ENCODE measurements at places on chromosomes 12 and 14.

DNA sequence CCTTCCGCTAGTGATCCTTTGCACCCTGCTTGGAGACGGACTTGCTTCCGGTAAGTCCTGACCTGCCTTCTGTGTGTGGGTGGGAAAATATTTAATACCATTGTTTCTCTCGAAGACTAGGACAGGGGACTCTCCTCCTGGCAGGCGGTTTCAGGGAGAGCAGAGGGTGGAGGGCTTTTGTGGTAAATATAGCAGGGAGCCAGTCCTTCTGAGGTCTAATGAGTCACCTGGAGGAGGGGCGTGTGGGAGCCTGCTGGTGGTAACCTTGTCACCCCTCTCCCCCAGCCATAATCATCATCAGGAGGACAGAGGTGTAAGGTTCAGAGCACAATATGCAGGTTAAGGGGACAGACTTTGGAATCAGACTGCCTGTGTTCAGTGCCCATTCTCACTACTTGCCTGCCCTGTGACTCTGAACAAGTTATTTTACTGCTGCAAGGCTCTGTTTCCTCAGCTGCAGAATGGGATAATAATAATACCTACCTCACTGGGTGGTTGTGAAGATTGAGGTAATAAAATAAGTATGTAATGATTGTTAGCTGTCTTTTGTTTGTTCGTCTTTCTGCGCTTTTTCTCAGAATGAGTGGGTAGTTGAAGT is 47.4 kb downstream of the SUSD6 start:
- DNase-seq: no peak

GRCh38 chr12:6193853-6194815 is 6.1 kb upstream of the CD9 start:
- DNase-seq: no peak

GRCh38 chr14:100824901-100825712 is 811 bp upstream of the MEG3 start:
- DNase-seq: no peak

- no peak for DNase-seq
These were observed 20.2 kb downstream of the CCDC38 start for GRCh38 chr12:95922231-95922630.

DNA sequence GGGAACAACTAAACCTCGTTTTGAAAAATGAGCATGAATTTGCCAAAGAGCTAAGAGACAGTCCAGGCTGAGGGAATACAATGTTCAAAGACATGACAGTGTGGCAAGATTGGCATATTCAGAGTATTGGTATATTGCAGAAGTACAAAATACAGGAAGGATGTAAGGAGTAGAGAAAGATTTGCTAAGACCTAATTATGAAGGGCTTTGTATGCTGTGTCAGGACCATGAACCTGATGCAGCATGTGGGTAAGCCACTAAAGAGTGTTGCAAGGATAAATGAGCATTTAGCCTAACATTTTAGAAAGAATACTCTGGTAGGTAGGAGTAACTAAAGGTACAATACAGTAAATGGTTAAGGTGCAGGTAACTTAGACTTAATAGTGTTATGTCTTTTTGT is 65.1 kb downstream of the KTN1 start:
- no peak for DNase-seq

DNA sequence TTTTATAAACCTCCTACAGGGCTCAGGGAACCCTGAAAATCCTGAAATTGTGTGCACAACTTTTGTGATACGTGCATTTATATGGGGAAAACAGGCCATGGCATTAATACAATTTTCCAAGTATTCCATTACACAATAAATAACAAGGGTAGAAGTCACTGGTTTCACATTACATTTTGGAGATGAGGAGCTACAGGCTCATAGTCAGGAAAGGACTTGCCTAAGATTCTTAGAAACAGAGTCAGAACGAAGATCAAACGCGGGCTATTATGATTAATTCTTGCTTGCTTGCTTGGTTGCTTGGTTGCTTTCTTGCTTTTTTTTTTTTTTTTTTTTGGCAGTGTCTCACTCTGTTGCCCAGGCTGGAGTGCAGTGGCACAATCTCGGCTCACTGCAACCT is 16.7 kb downstream of the NOS1 start:
- no peak for DNase-seq

DNA sequence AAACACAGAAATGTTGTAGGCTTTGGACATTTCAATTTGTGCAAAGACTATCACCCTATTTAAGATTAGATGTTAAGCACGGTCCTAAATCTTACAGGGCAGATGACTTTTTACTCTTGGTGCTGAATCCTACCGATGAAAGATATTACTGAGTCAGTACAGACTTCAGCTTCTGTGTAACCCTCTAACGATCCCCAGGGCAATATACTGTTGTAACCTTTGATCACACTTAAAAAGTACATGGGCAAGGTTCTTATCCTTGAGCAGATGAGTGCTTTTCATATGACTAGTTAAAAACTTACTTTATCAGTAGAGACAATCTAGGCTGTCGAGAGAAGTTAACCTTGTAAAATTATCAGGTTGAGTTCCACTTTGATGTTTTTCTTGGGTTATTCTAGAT is 22.5 kb downstream of the PDE3A start:
- DNase-seq: no peak

- no peak for DNase-seq
These were observed 66.1 kb downstream of the C14orf132 start for GRCh38 chr14:96105089-96105925.

GRCh38 chr14:23093991-23094665 is 808 bp downstream of the ACIN1 start:
- peak; percentile 46 for DNase-seq

DNA sequence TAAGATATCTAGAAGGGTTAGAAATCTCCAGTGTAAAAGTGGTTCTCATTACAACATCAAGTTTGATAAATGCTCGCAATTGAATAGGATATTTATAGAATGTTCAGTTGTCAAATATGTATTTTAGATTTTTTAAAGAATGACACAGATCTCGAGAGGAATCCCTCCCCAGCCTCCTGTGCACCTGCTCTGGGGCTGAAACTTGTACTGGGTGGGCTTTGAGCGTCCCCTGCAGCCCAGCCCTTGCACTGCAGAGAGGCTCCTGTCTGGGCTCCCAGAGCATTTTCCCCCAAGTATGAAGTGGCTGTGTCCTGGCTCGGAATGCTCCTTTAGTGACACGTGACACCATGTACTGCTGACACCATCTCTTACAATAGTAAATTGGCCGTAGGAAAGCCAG is 499.6 kb downstream of the TMEM121 start:
- DNase-seq: no peak

DNA sequence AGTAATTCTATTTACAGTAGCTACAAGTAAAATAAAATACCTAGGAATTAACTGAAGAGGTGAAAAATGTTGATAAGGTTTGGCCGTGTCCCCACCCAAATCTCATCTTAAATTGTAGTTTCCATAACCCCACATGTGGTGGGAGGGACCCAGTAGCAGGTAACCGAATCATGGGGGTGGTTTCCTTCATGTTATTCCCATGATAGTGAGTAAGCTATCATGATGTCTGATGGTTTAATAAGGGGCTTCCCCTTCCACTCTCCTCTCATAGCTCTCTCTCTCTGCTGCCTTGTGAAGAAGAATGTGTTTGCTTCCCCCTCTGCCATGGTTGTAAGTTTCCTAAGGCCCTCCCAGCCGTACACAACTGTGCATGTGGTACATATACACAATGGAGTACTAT is 1170.7 kb downstream of the BCL11B start:
- DNase-seq: no peak

All from stimulated activated CD8-positive, alpha-beta memory T cell treated with anti-CD3 and anti-CD28 coated beads, Interleukin-7, amount 100 ng/mL, for 24 hours (primary cell).